ENCODE measurements at places on chromosomes 2 and 18.

DNA sequence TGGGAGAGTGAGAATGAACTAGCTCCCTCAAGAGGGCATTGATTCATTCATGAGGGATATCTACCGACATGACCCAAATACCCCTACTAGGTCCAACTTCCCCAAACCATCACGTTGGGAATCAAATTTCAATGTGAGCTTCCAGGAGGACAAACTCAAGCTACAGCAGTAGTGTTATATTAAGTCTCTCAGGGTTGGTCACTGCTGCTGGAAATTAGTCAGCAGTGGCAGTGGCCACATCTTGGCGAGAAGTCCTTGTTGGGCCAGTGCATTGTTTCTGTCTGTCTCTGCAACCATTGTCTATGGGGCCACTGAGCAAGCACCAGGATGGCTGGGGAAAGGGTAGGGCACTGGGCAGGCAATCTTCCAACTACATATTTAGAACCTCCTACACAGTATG lies 47.5 kb downstream of the THUMPD2 start:
- DNase-seq = no peak

GRCh38 chr2:3208179-3208578 lies 169.4 kb downstream of the EIPR1 start:
- no peak for DNase-seq

GRCh38 chr2:241821460-241822263 lies 12.7 kb downstream of the NEU4 start:
- DNase-seq = no peak

GRCh38 chr2:161147856-161148255 lies 12.4 kb upstream of the TANK start:
- DNase-seq = no peak

GRCh38 chr2:138877421-138877820 lies 97.2 kb upstream of the NXPH2 start:
- DNase-seq = no peak
